ENCODE measurements at places on chromosomes 7 and 10.

- DNase-seq: no peak
These were observed 104.9 kb downstream of the RAPGEF5 start for GRCh38 chr7:22252016-22252415.

- no peak for DNase-seq
These were observed 30.6 kb upstream of the CNPY1 start for GRCh38 chr7:155576900-155577508.

GRCh38 chr10:70477661-70478162 is 855 bp upstream of the PALD1 start:
- DNase-seq: peak; percentile 71

DNA sequence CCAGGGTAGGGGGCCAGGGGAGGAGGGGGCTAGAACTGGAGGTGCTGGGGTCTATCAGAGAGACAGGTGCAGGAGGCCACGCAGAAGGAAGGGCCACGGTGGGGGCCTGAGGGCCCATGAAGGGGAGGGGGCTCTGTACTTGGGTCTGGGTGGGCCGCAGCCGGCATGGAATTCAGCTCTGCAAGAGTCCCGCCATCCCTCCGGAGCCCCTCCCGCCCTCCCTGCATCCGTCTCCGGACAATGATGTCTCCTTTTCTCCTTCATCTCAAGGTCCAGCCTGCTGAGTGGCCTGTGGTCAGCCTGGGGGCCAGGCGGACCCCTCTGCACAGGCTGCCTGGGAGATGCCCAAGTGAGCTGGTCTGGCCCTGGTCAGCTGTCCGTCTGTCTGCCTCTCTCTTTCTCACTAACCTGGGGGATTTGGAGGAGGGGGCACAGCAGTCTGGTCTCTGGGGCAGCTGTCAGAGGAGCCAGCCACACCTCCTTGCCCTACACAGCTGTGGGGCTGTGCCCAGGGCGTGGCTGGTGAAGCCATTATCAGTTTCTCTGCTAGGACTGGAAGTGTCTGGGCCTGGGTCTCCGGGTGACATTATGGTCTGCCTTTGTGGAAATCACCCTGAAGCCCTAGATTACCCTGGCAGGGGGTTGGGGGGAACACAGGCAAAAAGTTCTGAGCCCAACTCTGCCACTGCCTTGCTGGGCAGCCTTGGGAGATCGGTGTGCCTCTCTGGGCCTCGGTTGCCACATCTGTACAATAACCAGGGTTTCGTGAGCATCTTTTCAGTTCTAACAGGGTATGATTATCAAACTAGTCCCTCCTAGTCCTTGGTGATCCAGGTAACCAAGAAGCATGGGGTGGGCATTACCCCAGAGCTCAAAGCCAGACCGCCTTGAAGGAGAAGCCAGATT is 19.0 kb upstream of the HSPB1 start:
- DNase-seq: no peak

DNA sequence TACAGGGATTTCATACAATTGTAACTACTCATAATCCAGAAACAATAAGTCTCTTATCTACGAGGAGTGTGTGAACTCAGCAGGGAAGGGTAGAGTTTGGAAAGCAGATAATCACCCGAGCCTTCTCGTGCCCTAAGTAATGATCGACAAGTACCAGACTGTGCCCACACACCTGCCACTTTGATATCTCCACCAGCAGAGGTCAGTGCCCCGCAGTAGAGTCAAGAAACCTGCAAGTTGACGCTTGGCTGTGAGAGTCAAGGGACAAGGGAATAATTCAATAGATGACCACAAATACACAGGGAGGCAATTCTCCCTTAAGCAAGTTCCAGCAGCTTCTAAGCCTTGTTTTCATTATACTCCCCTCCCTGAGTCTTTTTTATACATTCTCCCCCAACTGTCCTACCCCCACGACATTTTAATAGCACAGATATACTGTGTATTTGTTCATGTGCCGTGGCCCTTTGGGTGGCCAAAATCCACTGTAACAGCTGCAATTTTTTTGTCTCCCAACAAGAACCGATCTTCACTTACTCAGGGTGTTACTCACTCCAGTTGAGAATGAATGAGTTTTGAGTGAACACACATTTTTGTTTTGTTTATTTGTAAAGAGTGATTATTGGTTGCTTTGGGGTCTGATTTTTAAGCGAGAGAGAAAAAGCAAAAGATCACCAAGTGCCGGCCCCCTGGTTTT is 106.9 kb upstream of the RHEB start:
- DNase-seq: no peak

GRCh38 chr10:64277536-64277935 is 756.3 kb downstream of the REEP3 start:
- DNase-seq: no peak

- DNase-seq: no peak
These were observed 780.3 kb downstream of the SUGCT start for GRCh38 chr7:40915071-40915470.

- no peak for DNase-seq
These were observed 95.1 kb downstream of the LSMEM1 start for GRCh38 chr7:112575864-112576263.

DNA sequence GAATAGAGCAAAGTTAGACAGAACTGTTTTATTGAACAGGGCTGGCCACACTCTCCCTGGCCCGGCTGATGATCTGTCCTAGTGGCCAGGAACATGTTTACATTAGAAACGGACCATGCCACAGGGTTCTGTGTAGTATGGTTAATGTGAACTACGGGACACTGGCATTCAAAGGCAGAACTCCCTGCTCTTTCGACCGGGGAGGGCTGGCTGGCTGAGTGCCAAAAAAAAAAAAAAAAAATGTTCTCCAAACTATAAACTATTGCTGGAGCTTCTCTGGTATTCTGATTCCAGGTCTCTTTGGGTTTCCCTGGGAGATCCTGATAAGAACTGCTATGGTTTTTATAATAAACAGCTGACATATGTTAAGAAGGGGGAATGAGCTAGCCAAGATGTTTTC is 1262.6 kb upstream of the SORCS1 start:
- no peak for DNase-seq

All from activated CD4-positive, alpha-beta T cell treated with anti-CD3 and anti-CD28 coated beads for 1 hour (primary cell).